ENCODE measurements at places on chromosomes 3 and 15. TPM values are rescaled to one million over a fixed set of nuclear protein-coding genes. Genes with fewer than 3 reads are reported as not detected.

The ARL14 gene
- not detected for polyA plus RNA-seq

The MEX3B gene
- 7.8 TPM for polyA plus RNA-seq

The PCYT1A gene
- polyA plus RNA-seq, result 41.7 TPM

GRCh38 chr15:67945951-67946700 is 106.3 kb upstream of the RNU6-1 start:
- no peak for DNase-seq

- DNase-seq, result no peak
These were observed 3.5 kb downstream of the PDE12 start for GRCh38 chr3:57559526-57559925.

DNA sequence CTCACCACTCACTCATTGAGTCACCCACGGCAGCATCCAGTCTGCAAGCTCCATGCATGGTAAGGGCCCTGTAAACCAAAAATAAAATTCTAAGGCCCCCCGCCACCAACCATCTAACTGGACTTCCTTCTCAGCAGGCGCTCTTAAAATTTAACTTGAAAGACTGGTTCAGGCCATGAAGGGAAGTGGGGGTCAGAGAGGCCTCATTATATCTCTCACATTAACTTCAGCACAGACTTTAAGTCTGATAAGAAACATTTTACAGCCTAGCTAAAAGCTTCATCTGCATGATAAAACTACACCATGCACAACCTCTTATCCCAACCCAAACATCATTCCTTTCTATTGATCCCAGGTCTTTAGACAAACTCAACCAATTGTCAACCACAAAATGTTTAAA is 38.5 kb downstream of the FBLN2 start:
- DNase-seq, result no peak

GRCh38 chr15:92448370-92448769 is 54.7 kb downstream of the ST8SIA2 start:
- DNase-seq, result no peak

- no peak for DNase-seq
These were observed 51.6 kb upstream of the CMTM8 start for GRCh38 chr3:32186876-32187275.

DNA sequence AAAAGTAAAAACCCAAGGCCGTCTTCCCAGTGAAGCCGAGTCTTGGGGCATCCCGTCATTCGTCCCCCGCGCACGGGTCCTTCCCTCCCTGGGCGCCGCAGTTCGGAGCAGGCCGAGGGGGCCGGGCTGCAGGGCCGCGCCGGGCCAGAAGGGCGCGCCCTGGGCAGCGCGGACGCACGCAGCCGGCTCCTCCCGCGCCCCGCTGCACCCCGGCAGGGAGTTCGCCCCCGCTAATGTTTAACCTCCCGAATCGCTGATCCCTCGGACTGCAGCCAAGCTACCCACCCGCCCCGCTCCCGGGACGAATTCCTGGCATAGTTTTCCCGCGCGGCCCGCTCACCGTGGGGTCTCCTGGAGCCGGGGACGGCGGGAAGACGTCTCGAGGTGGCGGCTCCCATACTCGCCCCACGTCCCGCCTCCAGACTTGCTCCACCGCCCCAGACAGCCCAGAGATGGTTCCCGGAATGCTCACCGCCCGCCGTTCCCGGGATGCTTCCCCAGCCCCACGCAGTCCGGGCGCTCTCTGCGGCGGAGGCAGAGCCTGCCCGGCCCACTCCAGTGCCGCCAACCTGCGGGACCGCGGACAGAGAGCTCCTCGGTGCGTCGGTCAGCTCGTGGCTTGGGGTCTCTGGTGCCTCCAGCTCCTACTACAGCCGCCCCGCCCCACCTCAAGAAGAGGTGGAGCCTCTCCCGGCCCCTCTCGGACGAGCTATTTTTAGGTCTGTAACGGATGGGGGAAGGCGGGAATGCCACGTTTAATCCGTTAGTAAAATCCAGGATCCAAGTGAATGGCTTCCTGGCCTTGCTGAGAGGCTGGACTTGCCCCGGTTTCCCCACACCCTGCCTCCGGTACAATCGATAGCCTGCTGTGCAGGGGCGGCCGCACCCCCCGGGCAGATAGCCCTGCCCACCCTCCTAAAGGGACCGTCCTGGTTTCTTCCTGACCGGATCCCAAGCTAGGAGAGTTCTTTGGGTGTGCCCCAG is at the start of gene DZIP1L:
Gene DZIP1L, minus strand, starts transcription at position 621 of the 984 bp plus-strand sequence. CDS start 11,637 bp downstream, outside the sequence.
- DNase-seq, result peak; percentile 79

DNA sequence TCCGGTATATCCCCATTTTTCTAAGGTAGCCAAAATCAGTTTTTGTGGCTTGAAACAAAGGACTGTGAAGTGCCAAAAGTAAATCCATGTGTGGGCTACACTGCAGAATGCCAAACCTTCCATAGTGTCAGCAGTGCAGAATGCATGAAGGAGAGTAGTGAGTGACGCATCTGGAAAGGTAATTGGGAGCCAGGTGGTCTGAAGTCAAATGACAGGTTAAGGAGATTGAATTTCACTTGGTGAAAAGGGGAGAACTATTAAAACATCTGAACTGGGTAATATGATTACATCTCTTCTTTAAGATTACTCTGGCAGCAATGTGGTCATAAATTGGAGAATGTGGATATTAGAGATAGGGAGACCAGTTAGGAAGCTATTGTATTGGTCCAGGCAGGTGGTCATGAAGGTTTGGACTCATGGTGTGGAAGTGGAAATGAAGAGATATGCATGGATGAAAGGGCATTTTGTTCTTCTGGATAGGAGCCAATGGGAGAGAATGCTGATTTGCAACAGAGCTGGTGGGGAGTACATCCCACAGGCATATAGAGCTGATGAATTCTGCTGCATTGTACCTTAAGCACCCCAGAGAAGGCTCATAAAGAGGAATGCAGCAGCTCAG is 118.2 kb downstream of the ECT2 start:
- DNase-seq, result no peak

DNA sequence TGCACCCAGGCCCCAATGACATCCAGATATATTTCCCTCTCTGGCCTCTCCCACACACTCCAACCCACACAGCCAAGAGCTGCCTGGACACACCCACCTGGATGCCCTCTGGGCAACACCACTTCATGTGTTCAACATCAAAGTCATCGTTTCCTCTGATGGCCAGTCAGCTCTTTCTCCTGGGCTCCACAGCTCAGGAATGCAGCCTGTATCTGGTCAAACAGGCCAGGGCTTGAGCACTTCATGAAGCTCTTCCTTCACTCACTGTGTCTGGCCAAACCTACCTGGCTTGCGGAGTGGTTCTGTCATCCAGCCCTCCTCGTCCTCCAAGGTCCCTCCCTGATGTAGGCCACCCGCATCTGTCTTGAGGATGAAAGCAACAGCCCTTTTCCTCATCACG is 35.8 kb upstream of the SLC6A11 start:
- DNase-seq, result no peak

- no peak for DNase-seq
These were observed 20.1 kb upstream of the ZCWPW2 start for GRCh38 chr3:28328188-28329151.

GRCh38 chr15:73982222-73982962 is 9.7 kb downstream of the STOML1 start:
- DNase-seq, result peak; percentile 83

DNA sequence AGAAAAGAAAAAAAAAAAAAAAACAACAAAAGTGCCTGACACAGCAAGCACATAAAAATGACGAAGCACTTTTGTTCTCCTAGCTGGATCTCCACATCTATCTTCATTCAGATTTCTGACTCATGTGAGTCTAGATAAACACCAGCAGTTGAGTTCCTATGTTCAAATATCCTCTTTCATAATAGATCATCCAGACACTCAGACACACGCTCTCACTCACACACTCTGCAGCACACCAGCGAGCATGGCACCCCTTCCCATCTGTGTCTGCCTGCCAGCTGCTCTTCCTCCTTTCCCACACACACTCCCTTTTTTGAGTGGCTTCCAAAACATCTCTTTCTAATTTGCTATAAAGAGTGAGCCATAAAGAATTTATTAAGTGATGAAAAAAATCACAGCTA is 19.8 kb upstream of the CELF6 start:
- DNase-seq, result peak; percentile 82
